ENCODE measurements at places on chromosomes 16 and 17.

- no peak for DNase-seq
Measured at GRCh38 chr17:16488186-16488967, 3.6 kb downstream of the LRRC75A start.

DNA sequence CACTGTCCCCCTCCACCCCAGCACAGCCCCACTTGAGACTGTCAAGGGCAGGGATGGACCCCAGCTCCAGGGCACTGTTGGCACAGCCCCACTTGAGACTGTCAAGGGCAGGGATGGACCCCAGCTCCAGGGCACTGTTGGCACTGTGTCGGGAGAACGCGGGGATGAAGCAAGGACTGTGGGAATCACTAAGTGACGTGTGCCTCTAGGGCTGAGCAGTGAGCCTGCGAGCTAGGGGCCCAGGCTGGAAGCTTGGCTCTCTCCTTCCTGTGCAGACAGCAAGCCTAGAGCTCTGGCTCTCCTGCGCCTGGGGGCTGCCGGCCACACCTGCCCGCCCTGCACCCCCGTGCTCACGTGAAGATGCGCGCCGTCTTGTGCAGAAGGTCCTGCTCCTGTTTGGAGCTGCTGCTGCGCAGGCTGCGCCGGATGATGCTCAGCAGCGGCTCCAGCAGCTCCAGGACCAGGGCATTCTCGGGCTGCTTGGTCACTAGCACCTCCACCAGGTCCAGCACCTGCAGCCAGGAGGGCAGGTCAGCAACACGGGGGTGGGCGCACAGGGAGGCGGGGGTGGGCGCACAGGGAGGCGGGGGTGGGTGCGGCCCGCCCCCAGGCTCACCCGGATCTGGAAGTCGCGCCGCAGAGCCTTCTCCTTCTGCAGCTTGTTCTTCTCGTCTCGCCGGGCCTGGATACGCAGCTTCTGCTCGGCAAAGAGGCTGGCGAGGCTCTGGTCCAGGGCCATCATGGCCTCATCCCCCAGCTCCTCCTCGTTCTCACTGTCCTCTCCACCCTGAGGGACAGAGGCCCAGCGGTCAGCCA lies 10.8 kb downstream of the MYBBP1A start:
- DNase-seq = no peak

DNA sequence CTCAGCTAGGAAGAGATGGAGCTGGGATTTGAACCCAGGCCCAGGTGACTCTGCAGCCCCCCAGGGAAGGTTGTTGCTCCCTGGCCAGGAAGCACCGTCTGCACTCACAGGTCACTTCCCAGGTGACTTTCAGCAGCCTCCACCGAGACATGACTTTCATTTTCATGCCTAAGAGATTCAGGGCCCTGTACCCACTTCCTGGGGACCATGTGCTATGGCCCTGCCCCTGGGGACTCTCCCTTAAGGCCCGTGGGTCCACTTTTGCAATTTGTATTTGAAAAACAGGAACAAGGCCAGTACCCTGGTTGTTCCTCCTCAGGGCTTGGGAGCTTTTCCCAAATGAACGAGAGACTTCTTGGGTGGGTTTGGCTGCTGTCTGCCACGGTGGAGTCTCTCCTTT lies 191.0 kb downstream of the IRF8 start:
- no peak for DNase-seq

GRCh38 chr16:24208710-24209109 lies 47.4 kb upstream of the CACNG3 start:
- no peak for DNase-seq

DNA sequence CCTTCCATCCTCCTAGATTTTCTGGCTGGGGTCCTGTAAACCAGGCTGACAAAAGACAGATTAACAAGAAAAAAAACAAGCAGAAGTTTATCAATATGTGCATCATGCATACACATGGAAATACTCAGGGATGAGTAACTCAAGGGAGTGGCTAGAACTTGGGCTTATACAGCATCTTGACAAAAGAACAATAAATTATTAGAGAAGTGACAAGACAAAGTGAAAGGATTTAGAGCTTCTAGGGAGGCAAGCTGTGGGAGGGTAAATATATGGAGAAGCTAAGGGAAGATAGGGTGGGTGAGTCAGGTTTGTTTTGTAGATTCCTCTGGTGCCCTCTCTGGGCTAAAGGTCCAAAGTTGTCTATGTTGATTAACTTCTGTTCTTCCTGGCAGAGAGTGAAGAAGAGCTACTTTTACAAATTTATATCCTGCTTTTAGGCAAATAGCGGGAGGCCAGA lies 48.0 kb upstream of the NDRG4 start:
- DNase-seq = no peak

DNA sequence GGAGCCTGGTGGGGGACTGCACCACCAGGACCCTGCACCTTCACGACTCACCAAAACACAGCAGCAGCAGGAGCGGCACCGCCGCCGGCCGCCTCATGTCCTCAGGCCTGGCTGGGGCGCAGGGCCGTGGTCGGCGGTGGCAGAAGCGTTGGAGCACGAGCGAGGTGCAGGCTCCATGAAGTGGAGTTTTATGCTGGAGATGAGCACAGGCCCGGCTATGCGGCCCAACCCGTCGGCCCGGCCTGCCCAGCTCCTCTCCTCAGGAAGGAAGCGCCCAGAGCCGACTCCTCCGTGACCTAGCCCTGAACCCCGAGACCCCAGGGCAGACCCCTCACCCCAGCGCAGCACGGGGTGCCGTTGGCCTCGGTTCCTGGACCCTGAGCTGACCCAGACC lies at the start of gene PRSS27:
TSS of gene PRSS27 (minus strand) at position 161 of the 394 bp plus-strand sequence. CDS start at position 97, 64 bp downstream.
- DNase-seq = no peak

GRCh38 chr17:36721560-36722120 lies 120.3 kb downstream of the MRM1 start:
- DNase-seq = no peak

GRCh38 chr17:17849147-17849820 lies 12.5 kb upstream of the SREBF1 start:
- no peak for DNase-seq

- no peak for DNase-seq
Measured at GRCh38 chr17:4109449-4109848, 33.4 kb downstream of the ZZEF1 start.

- DNase-seq = no peak
Measured at GRCh38 chr17:82713071-82713723, 3.3 kb upstream of the FN3KRP start.

- DNase-seq = no peak
Measured at GRCh38 chr16:12800817-12801216, 2.9 kb downstream of the CPPED1 start.

DNA sequence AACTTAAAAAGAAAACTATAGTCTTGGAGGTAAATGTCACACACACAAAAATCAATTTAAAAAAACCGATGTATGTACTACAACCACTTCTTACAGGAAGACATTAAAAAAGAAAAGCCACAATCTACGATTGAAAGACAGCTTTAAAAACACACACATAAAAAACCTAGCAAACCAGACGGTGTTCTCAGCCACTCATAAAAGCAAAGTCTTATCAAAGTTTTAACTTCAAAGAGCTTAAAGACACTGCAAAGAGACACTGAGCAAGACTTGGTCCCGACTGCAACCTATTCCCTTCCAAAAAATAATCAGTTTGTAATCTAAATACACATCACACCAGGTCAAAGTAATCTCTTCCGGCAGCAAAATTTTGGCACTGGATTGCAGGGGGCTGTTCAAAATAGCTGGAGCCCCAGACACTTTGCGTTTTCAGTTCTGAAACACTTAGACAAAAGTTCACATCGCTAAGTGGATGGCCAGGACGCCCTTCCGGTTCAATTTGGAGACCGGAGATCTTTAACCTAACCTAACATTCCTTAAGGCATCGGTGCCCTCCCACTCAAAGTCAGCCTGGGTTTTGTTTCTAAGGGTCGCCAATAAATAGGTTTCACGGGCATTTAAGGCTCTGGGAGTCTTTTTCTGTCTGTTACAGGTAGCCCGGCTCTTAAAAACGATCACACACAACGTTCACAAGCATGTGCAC lies 2.6 kb downstream of the ZCCHC14 start:
- DNase-seq = no peak

DNA sequence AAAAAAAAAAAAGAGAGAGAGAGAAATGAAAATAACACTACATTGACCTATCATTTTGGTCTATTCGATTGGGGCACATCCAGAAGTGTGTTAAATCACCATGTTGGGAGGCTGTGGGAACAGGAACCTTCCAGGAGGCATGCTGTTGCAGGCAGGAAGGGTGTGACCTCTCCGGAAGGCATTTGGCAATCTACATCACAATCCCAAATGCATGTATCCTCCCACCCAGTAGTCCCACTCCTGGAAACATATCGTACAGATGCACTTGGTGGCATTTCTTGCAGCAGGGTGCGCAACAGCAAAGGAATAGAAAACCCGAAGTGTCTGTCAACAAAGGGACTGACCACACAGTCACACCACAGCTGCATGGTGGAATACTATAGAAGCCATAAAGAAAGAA lies 7.9 kb downstream of the PLLP start:
- DNase-seq = no peak

GRCh38 chr17:73165616-73166404 lies 1.0 kb downstream of the SSTR2 start:
- DNase-seq = no peak

DNA sequence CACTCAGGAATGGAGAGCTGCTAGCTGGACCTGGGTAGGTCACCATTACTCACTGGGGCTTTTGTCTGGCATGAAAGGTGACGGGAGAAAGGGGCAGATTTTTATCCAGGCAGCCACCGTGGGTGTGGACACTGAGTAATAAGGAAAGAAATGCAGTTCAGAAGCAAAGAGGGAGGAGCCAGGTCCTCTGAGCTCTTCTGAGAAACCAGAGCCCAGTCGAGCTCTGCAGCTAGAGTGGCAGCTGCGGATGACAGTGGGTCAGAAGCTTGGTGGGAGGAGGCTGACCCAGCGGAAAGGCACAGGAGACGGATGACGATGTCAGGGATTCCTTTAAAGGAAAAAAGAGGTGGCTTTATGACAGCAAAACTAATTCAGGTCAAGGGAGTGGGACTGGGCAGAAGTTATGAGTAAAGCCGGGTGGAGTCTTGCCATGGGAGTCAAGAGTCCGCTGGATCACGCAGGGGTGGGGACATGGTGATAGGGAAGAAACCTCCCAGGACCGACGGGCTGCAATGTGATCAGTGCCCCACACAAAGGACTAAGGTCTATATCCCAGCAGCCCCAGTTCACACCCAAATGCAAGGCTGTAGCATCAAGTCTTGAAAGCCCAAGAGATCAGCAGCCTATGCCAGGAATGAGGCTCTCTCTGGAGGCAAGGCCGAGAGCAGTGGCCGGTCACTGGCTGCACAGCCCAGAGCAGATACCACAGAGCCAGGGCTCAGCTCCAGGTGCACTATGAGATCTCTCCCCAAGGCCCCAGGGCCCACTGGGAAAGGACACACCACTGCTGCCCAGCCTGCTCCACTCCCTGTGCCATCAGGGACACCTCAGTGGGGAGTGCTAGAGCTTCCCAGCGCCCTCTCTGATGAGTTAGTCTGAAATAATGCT lies 6.3 kb upstream of the MNT start:
- no peak for DNase-seq

DNA sequence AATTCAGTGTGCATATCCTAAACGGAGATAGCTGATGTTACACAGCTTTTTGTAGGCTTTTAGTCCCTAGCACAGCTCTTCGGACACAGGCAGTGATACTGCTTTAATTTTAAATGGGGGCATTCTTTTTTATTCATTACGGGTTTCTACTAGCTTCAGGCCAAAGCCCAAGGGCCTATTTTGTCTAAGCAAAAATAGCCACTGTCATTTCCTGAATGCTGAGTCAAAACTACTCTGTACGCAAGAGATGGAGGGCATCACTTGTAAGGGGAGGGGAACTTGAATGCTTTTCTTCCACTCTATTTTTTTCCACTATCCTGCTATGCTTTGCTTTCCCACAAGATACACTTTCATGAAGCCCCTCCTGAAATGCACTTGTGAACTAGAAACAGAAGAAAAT lies 360.7 kb downstream of the PMP22 start:
- DNase-seq = no peak

GRCh38 chr16:361341-361871 lies 8.9 kb upstream of the AXIN1 start:
- no peak for DNase-seq

DNA sequence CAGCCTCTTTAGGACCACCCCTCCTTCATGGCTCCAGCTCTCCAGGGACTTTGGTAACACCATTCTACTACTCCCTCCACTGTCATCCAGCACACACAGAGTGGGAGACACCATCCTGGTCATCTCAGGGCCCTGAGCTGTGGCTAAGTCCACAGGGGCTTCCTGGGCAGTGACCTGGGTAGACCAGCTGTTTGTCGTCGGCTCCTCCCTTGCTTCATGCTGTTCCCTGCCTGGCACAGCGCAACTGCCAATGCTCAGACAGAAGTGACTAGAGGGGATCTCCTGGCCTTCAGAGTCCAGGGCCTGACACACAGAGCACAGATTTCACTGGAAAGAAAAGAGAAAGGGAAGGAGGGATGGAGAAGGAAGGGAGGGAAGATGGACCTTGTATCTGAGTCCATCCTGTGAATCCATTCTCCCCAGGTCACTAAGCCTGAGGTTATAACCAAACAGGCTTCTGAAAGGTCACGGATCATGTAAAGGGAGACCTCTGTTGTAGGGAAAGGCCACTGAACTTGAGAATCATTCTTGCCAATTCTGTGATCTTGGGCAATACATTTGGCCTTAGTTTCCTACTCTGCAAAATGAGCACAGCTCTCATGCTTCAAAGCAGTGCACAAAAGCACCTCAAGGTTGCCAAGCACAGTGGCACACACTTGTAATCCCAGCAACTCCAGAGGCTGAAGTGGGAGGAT lies 18.5 kb upstream of the PHB1 start:
- DNase-seq = no peak

- DNase-seq = no peak
Measured at GRCh38 chr17:2862197-2862596, 66.0 kb downstream of the RAP1GAP2 start.

Data from spinal cord (tissue), 10 donors.